ENCODE measurements at places on chromosomes 13 and 19.

GRCh38 chr13:86862137-86862536 is 809.0 kb upstream of the SLITRK5 start:
- DNase-seq, result no peak

DNA sequence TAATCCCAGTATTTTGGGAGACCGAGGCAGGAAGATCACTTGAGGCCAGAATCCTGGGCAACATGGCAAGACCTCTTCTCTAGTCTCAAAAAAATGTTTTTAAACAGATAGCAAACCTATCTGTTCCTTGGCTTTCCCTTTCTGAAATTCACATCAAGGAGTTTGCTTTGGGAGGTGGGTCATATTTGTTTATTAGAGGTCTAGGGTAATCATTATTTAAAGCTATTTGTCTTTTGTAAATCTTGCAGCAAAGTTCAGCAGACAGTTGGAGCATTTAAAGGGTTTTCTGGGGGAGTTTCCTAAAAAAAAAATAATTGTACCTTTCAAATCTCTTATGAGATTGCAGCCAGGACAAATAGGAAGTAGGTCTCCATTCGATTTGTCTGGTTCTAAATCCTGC is 17.5 kb downstream of the PPP5C start:
- no peak for DNase-seq

GRCh38 chr13:45592758-45593157 is 22.8 kb downstream of the ERICH6B start:
- no peak for DNase-seq

GRCh38 chr19:47247308-47247990 is 8.9 kb upstream of the CCDC9 start:
- DNase-seq, result peak; percentile 39

DNA sequence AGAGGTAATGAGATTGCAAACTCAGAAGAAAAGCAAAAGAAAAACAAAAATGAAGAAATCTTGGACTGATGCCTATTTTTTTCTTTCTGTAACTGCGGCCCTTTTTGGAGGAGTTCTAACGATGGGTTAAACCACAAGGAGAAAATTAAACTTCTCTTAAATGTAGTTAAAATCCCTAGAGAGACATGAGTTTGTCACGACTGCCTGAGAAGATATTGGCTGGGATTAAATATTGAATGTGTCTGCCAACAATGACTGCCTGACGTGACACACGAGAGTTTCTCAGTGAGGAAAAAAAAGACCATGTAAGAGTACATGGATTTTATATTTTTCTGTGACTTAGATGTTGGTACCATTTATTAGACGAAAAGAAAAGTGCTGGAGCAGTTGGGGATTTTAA is 1013.4 kb downstream of the PCDH9 start:
- DNase-seq, result no peak
